ENCODE measurements at places on chromosomes 1 and 21. TPM values are rescaled to one million over a fixed set of nuclear protein-coding genes. Genes with fewer than 3 reads are reported as not detected.

MTF2 gene
- total RNA-seq, result 3.6 TPM

TENT5C gene
- not detected for total RNA-seq

RAB3B gene
- 1.5 TPM for total RNA-seq

DNA sequence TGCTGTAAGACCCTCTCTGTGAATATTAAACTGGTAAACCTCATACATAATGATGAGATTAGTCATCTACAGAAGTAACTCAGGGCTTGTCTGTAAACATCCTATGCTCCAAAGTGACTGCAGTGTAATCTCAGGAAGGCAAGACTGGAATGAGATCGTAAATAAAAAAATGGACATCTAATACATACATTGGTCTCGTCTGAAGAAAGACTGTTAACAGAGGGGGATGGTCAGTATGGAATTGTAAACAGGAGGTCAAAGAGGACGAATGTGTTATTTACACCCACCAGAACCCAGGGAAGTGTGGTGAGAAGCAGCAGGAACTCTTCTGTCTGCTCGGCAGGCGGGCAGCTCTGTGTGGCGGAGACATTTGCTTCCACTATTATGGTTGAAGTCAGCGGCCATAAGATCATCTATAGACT is 51.4 kb downstream of the DISC1 start:
- no peak for DNase-seq

- no peak for DNase-seq
These were observed 77.3 kb upstream of the NEK7 start for GRCh38 chr1:198079432-198079951.
